SHP77 (cell line): ENCODE measurements at places on chromosomes 5 and 9.
A peak's percentile ranks its signal among the peaks of the same experiment; 100 is the strongest.

GRCh38 chr5:133347039-133347438 is 265.3 kb downstream of the FSTL4 start:
- peak; percentile 10 for DNase-seq

DNA sequence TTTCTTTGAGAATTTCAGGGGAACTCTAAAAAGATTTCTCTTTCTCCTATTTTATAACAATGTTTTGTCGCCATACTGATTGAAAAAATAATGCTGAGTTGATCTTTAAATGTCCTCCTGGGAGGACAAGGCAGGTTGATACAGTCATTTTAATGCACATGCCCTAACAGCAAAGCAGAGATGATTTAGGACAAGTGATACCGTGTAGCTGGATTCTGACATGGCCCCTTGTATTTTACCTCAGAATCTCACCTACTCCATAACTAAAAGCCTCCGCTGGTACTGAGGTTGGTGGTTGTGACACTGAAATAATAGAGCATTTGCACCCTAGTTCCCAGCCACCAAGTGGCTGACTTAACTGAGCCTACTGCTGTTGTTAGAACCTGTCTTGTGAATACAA is 811 bp upstream of the LRRTM2 start:
- no peak for DNase-seq

- DNase-seq: no peak
Measured at GRCh38 chr9:10260501-10260900, 352.3 kb downstream of the PTPRD start.

- no peak for DNase-seq
Measured at GRCh38 chr9:33163433-33164137, 3.6 kb downstream of the B4GALT1 start.

DNA sequence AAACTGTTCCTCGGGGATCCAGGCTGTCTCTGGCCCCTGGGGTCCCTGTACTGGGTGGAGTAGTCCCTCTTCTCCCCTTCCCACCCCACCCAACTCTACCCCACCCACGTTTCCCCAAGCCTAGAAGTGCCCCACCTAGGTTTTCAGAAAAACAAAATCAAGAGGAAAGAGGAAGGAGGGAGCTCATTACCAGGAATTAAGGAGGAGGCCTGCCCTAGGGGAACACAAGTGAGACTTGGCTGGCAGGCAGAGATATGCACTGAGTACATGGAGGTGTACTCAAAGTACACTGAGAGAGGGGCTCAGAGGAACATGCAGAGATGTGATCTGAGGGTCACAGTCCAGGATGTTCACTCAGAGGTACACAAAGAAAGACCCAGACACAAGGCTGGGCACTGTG is 10.2 kb downstream of the AQP3 start:
- no peak for DNase-seq

- DNase-seq: no peak
Measured at GRCh38 chr5:41406424-41406823, 104.0 kb downstream of the PLCXD3 start.

DNA sequence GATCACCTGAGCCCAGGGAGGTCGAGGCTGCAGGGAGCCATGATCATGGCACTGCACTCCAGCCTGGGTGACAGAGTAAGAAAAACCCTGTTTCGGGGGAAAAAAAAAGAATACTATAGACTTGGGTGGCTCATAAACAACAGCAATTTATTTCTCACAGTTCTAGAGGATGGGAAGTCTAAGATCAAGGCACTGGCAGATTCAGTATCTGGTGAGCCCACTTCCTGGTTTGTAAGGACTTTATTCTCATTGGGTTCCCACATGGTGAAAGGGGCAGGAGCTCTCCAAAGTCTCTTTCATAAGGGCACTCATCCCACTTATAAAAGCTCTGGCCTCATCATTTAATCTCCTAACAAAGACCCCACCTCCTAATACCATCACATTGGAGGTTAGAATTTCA is 8.7 kb downstream of the HINT1 start:
- no peak for DNase-seq

DNA sequence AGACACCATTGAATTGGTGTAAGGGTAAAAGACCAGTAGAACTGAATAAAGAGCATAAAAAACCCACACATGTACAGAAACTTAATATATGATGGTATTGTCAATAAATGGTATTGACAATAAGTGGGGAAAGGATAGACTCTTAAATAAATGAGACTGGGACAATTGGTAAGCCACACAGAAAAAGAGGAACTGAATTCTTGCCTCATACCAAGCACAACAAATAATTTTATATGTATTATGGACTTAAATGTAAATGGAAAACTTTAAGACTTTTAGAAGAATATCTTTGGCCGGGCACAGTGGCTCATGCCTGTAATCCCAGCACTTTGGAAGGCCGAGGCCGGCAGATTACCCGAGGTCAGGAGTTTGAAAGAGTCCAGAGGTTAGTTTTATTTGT is 37.9 kb upstream of the PPP2CA start:
- DNase-seq: no peak

DNA sequence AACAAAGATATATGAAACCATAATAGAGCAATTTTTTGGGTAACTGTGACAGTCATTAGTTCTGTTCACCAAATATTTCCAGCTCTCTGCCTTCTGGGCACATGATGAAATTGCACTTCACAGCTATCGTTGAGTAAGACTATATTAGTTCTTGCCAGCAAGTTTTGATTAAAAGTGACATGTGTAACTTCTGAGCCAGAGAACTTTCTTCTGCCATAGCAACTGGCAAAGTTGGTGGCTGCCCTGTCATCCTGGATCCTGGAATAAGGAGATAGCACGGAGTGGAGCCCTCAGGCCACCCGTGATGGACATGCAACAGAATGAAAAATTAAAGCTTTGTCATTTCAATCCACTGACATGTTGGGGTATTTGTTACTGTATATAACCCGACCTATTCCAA is 194.4 kb upstream of the VCAN start:
- no peak for DNase-seq

- no peak for DNase-seq
Measured at GRCh38 chr9:89654025-89654662, 49.3 kb downstream of the GADD45G start.

DNA sequence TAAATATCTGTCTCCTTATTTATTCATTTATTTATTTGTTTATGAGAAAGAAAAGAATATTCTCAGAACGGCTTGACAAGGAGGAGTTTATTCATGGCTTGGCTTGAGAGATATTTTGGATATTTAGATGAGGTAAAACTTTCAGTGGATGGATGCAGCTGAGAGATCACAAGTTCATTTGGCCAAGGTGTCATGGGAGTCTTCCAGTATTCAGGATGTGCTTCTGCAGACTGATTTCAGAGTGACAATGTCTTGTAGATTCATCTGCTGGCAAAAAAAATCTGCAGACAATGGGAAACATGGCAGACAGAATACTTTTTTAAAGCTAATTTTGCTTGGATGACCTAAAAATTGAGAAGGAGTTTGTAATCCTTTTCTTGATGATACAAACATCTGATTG is 38.5 kb downstream of the XRCC4 start:
- no peak for DNase-seq

DNA sequence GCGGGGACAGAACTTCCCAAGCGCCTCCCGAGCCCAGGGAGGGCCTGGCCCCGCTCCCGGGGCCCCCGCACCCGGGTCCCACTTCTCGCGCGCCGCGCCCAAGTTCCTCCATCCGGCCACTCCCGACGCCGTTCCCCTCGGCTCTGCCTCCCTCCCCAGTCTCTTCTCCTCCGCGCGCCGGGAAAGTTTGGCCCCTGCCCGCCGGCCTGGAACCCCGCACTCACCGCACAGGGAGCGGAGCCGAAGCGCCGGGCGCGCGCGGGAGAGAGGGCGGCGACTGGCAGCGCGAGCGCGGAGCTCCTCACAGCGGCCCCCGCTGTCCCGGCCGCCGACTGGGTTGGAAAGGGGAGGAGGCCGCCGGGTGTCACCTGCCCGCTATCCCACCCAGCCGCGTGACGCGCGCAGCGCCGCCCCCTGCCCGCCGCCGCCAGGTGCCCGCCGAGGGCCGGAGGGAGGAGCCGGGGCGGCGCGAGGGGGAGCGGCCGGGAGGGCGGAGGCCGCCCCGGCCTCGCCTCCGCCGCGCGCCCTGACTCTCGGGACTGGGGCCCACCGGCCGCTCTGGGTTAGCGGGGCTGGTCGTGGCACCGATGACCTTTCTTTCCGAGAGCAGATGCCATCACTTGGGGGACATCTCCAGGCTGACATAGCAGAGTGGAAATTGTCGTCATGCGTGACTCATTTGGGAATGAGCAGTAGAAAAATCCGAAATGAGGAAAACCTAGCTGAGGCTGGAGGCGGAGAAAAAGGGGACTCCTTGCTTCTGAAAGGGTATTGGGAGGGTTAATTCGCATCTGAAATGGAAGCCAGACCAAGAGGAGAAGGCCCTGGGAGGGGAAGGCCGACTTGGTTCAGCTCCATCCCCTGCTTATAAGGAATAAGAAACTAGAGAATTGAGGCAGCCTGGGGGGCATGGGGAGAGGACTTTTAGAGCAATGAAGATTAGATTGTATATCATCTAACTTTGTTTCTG is at the start of gene ELOVL7:
ELOVL7 (minus strand) TSS at position 334 of the 970 bp plus-strand sequence. CDS start 56,872 bp downstream, outside the sequence.
- DNase-seq: peak; percentile 64

DNA sequence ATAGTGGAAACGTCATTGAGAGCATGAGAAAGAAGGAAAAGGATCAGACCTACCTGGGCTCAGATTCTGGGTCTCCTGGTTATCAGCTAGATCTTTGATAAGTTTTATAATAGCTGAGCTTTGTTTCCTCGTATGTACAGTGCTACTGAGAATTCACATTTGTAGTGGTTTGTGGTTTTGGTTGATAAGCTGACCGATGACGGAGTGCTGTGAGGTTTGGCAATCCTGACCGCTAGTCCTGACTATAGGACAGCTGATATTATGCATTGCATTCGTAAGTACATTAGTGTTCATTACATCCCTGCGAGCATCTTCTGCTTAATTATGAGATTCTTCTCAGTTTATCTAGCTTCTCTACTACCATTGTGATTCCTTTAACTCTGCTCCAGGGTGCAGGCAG is 190.7 kb upstream of the SLC27A6 start:
- DNase-seq: no peak

- DNase-seq: no peak
Measured at GRCh38 chr5:170151097-170151831, 45.6 kb downstream of the FOXI1 start.

DNA sequence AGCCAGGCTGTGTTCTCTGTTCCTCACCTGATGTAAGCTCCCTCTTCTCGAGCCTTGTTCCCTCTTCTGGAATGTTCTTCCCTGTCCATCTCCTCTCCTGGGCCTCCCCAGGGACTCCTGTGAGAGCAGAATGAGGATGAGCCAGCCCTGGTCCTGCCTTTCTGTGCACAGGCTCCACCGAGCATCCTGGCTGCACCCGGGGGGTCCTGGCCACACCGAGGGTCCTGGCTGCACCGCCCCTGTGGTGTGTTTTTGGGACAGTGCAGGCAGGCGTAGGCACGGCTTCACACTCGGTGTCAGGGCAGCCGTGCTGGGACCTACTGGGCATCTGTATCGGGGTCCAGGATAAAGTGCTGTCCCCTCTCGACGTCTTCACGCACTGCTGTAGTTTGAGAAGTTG is 17.8 kb downstream of the FBXW5 start:
- no peak for DNase-seq

GRCh38 chr5:154358516-154359220 is 87.1 kb upstream of the SAP30L start:
- no peak for DNase-seq

DNA sequence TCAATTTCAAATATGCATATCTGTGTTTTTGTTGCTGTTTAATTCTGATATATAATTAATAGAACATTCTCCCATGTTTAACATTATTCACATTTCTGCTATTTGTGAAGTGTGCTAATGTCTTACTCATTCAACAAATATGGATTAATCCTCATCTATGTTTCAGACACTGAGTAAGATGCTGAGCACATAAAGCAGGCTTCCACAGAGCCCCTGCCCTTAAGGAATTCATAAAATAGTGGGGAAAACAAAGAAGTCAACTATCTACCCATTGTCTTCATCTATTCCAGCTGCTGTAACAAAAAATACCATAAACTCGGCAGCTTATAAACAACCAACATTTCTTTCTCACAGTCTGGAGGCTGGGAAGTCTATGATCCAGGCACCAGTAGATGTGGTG is 333.3 kb downstream of the SEMA5A start:
- no peak for DNase-seq

DNA sequence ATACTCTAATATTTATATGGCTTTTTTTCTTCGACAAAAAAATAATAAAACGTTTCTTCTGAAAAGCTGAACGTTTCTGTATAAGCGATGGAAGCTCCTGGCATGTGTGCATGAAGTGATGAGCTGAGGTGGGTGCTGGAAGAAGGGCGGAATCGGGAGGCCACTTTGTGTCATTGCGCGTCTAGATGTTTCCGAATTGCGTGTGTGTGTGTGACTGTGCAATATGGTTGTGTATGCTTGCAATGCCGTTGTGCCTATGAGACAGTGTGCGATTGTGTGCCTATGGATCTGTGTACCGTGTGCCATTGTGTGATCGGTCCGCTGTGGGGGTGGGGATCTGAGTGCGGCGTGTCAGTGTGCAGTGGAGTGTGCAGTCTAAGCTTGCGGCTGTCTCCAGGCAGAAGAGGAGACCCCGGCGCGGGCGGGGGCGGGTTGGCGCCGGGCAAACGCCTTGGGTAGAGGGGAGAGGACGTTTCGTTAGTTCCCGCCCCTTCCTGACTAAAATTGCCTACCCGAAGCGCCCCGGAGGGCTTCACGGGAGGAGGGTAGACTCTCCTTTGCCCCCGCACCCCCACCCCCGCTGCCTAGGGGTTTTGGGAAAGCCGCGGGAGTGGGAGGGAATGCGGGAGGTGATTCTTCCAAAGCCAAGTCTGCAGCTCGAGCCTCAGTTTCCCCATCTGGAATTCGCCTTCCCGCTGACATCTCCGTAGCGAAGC is 24.2 kb downstream of the PCDHGC5 start:
- no peak for DNase-seq

DNA sequence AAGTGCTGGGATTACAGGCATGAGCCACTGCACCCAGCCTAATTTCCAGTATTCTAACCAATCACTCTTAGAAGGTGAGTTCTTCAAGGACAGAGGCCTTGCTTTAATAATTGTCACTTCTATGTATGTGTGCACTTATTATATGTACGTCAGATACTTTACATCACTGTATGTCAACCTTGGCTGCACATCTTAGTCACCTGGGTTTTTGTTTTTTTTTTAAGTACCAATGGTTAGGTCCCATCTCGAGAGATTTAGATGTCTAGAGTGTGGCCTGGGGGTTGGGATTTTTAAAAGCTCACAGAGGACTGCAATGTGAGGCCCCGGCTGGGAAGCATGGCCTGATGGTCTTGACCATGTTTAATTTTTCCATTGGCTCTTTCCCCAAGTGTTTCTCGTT is 9.9 kb upstream of the GM2A start:
- no peak for DNase-seq

GRCh38 chr5:135461481-135462151 is 9.5 kb upstream of the TIFAB start:
- DNase-seq: no peak
